ENCODE measurements at places on chromosomes 3 and 15. TPM values are rescaled to one million over a fixed set of nuclear protein-coding genes. Genes with fewer than 3 reads are reported as not detected.

DNA sequence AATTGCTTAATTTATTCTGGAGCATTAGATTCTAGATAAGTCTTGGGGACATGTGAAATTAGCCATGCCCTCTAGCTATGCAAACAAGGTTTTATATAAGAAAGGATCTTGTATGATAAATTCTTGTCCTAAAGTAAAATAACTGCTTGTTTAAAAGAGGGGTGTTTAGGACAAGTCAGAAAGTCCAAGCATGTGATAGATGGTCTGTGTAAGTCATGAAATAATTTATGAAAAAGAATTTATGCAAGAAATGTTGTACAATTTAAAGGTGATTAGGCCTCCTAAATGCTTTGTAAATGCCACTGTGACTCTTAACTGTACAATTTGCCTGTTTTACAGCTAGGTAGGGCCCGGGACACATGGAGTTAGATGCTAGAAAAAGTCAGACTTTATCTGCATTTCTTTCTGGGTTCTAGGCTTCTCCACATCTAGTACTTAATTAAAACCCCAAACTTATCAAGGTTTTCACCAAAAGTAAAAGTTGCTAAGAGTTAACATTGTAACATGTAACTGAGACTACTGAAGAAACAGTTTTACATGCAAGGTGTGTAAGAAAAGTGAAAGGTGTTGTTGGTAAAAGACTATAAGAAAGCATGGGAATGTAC lies 13.2 kb downstream of the LINS1 start:
- no peak for DNase-seq

Gene VGLL3
- 27.2 TPM for polyA plus RNA-seq

DNA sequence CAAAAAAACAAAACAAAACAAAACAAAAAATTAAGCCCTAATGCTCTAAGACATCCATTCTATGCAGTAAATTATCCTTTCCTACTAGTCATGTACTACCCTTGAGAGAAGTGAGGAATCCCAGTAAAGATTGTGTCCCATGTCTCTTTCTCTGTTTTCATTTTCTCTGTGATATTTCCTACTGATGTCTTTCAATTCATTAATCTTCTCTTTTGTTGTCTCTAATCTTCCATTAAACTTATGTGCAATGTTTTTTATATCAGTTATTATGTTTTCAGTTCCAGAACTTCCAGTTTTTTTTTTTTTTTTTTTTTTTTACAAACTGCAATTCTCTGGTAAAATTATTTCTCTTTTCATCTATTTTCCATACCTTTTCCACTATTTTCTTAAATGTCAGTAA lies 44.1 kb upstream of the SLC12A8 start:
- no peak for DNase-seq

GRCh38 chr3:141407825-141408224 lies 39.5 kb downstream of the ZBTB38 start:
- DNase-seq = no peak
